ENCODE measurements at places on chromosomes 12 and 14. TPM values are rescaled to one million over a fixed set of nuclear protein-coding genes. Genes with fewer than 3 reads are reported as not detected.

Gene ARHGEF25
- total RNA-seq = 0.68 TPM

Gene CISTR
- total RNA-seq = not detected

Gene SAMD4A
- 6.8 TPM for total RNA-seq

Gene GALNT9
- total RNA-seq = not detected

Gene TSPAN19
- not detected for total RNA-seq

Gene GPR68
- total RNA-seq = 4.6 TPM

Gene TMEM253
- not detected for total RNA-seq

Gene OVCH1
- not detected for total RNA-seq

Gene KCNC2
- not detected for total RNA-seq

Gene LRRC10
- not detected for total RNA-seq

Gene MYL2
- not detected for total RNA-seq

Gene REC8
- 36.4 TPM for total RNA-seq

Gene TPPP2
- not detected for total RNA-seq

Gene RTL1
- not detected for total RNA-seq

Gene ANO2
- not detected for total RNA-seq

Gene DNAH10
- total RNA-seq = 1.0 TPM

Gene DYNC1H1
- total RNA-seq = 465 TPM

Gene PIWIL1
- total RNA-seq = not detected

Gene LRTM2
- total RNA-seq = not detected

Gene PZP
- total RNA-seq = not detected

Gene ADAM21
- not detected for total RNA-seq

Gene TMEM121
- 10.2 TPM for total RNA-seq

Gene PLEKHG7
- not detected for total RNA-seq

Gene ZC2HC1C
- 1.8 TPM for total RNA-seq

Gene KRT77
- not detected for total RNA-seq

Gene RAD51AP1
- total RNA-seq = 50.7 TPM

Gene PLD4
- total RNA-seq = not detected

Gene MORN3
- 1.3 TPM for total RNA-seq

Gene ASCL1
- total RNA-seq = 0.16 TPM

Gene WDHD1
- total RNA-seq = 60.7 TPM

Gene ATXN7L3B
- total RNA-seq = 16.6 TPM

Gene SLC4A8
- 2.4 TPM for total RNA-seq

Gene IL26
- total RNA-seq = not detected

Gene TAS2R20
- total RNA-seq = 3.7 TPM

Gene WIF1
- total RNA-seq = not detected

Gene SLC17A8
- total RNA-seq = not detected

Gene SCNN1A
- 2.8 TPM for total RNA-seq

Gene PLEKHG3
- 0.66 TPM for total RNA-seq

Gene KLHDC1
- total RNA-seq = 1.0 TPM

Gene TRIM9
- 3.1 TPM for total RNA-seq

Gene RAB35
- 59.6 TPM for total RNA-seq

Gene PSMB5
- 180 TPM for total RNA-seq

Gene TEX52
- total RNA-seq = 0.20 TPM

Gene SPIC
- total RNA-seq = not detected

Gene AQP5
- not detected for total RNA-seq

Gene HVCN1
- 2.8 TPM for total RNA-seq

Gene TOMM20L
- not detected for total RNA-seq

Gene NANOG
- total RNA-seq = not detected

Gene TSPAN11
- total RNA-seq = not detected

Gene AGAP2
- total RNA-seq = 38.4 TPM

Gene DNAJC22
- total RNA-seq = 0.06 TPM

Gene GPRC5A
- 0.30 TPM for total RNA-seq

Gene LALBA
- total RNA-seq = not detected

Gene ACVRL1
- total RNA-seq = not detected

Gene KRT82
- total RNA-seq = not detected

Gene CPM
- 55.9 TPM for total RNA-seq

Gene CMTM5
- total RNA-seq = not detected

Gene ESPL1
- total RNA-seq = 76.3 TPM

Gene BBOF1
- 1.4 TPM for total RNA-seq

Measured in activated naive CD4-positive, alpha-beta T cell treated with anti-CD3 and anti-CD28 coated beads, Interleukin-2, amount 50 U/mL, for 72 hours (primary cell).